ENCODE measurements at places on chromosomes 3 and 15.

- H3K4me1 ChIP-seq = no peaks in the 10 kb centered on the region
- no peaks in the 10 kb centered on the region for H3K27me3 ChIP-seq
- H3K27ac ChIP-seq = no peak overlapping the region
- H3K4me3 ChIP-seq = no peak overlapping the region
- H3K36me3 ChIP-seq = no peaks in the 10 kb centered on the region
Measured at GRCh38 chr3:24185738-24186384, 240.8 kb downstream of the NR1D2 start.

DNA sequence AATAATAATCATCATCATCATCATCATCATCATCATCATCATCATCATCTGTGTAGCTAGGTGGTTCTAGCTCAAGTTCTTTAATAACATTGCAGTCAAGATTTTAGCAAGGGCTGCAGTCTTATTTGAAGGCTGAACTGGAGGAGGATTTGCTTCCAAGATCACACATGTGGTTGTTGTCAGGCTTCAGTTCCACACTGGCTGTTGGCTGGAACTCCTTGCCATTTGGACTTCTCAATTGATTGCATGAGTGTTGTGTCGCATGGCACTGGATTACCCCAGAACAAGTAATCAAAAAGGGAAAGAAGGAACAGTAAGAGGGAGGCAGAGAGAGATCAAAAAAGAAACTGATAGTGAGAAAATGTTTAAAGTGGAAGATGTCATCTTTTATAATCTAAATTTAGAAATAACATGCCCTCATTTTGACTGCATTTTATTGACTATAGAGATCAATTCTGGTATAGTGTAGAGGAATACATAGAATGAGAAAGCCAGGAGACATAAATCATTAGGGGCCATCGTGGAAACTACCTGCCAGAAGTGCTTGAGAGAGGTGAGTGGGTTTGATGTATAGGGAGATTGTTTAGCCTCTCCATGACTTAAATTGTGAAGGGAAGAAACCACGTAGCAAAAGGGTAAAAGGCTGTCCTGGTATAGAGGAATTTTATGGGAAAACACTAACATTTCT, 346.6 kb upstream of the RBMS3 start:
- no peak for DNase-seq
- no peak overlapping the region for H3K27ac ChIP-seq
- no peaks in the 10 kb centered on the region for H3K27me3 ChIP-seq
- H3K4me1 ChIP-seq = no peaks in the 10 kb centered on the region

- no peaks in the 10 kb centered on the region for H3K36me3 ChIP-seq
- H3K27ac ChIP-seq = no peak overlapping the region
- H3K4me1 ChIP-seq = no peaks in the 10 kb centered on the region
- no peak overlapping the region for H3K4me3 ChIP-seq
Measured at GRCh38 chr3:177979703-177980102, 556.5 kb upstream of the KCNMB2 start.

DNA sequence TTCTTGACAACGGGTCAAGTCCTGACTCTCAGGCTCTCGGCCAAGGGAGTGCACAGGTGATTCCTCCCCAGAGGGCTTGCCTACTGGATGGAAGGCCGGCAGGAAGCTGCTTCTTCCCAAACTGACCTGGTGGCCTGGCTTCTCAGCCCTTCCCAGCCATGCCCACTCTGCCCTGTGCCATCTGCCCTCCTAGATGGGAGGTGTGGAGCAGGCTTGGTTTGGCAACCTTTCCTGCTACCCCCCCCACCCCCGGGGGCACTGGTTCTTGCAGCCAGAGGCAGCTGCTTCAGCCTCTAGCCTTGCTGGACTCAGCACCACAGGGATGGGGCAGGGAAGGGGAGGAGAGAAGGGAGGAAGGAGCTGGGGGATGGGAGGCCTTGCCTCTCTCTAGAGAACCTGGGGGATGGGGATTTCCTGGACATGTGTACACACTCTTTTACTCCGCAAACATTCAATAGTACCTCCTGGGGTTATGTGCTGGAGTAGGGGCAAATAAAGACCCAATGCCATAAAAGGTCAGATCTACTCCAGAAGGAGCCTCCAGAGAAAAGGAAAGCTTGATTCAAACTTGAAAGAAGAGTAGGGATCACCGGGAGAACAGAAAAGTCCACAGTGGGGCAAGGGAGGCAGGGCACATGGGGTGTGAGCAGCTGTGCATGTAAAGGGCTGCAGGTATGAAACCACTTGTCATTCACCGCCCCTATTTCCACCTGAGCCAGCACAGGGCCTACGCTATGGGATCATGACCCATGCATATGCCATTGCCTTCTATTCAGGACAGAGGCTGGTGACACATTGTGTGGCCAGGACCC, 4.2 kb upstream of the DAPK2 start:
- no peak for DNase-seq
- H3K4me3 ChIP-seq = no peak overlapping the region
- H3K27ac ChIP-seq = no peak overlapping the region
- no peaks in the 10 kb centered on the region for H3K36me3 ChIP-seq
- H3K27me3 ChIP-seq = no peaks in the 10 kb centered on the region
- H3K4me1 ChIP-seq = peaks cover 50% of the 10 kb centered on the region
